Endothelial cell (in vitro differentiated cells): ENCODE measurements at places on chromosomes 16 and 17.

DNA sequence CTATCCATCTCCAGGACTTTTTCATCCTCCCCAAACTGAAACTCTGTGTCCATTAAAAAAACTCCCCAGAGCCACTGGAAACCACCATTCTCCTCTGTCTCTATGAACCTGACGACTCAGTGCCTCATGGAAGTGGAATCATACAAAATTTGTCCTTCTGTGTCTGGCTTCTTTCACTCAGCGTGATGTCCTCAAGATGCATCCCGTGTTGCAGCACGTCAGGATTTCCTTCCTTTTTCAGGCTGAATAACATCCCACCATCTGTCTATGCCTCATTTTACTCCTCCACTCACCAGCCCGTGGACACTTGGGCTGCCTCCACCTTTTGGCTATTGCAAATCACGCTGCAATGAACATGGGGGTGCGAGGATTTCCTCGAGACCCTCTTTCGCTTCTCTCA is 12.6 kb upstream of the ALDH3A1 start:
- no peak for DNase-seq

DNA sequence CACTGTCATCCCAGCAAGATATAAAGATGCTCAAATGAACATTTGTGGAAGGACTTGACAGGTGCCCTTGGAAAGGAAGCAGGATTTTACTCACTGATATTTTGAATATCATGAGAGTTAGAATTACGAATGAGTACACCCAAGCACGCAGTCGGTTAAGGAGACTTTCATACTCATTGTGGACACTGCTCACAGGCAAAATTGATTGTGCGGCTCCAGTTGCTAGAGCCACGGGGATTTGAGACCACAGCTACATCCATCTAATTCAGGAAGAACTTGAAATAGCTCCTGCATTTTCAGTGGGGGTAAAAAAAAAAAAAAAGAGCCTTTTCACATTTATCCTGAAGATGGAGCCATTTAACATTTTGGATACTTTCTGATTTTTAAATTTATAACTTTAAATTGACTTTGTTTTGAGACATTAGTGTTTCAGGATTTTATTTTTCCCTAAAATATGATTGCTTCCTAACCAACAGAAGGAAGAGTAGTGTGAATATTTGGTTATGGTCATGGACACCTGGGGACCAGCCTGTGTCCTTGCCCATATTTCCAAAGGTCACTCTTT is 1080.1 kb upstream of the EEF2KMT start:
- no peak for DNase-seq

DNA sequence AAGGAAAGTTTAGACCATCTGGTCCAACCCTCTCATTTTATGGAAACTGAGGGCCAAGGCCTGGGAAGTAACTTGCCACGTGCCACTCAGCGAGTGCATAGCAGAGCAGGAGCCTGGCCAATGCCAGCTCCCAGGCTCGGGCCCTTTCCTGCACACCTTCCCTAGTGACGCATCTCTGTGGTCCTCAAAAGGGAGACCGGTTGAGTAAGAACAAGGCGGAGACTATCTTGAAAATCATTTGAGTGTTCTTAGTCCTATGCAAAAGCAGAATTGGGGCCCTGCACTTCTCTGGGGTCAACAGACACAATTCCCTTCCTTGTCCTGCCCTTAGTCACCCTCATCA is 2.8 kb downstream of the CCL4 start:
- no peak for DNase-seq

GRCh38 chr17:36611345-36612072 is 10.1 kb downstream of the MRM1 start:
- no peak for DNase-seq

DNA sequence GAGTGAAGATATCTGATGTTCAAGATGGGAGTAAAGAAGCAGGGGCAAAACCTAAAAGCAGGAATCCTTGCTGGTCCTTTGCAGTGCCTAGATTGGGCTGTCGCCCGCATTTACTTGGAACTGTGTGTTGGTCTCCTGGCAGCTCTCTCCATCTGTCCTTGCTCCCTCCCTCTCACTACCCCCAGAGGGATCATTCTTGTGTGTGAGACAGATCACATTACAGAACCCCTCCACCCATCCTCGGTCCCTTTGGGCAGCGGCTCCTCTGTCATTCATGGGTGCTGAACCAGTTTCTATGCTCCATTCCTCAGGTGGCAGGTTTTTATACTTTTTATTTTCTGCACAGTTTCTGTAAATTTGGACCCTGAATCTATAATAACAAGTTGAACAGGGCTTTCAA is 99.4 kb upstream of the MYOCD start:
- DNase-seq: no peak

DNA sequence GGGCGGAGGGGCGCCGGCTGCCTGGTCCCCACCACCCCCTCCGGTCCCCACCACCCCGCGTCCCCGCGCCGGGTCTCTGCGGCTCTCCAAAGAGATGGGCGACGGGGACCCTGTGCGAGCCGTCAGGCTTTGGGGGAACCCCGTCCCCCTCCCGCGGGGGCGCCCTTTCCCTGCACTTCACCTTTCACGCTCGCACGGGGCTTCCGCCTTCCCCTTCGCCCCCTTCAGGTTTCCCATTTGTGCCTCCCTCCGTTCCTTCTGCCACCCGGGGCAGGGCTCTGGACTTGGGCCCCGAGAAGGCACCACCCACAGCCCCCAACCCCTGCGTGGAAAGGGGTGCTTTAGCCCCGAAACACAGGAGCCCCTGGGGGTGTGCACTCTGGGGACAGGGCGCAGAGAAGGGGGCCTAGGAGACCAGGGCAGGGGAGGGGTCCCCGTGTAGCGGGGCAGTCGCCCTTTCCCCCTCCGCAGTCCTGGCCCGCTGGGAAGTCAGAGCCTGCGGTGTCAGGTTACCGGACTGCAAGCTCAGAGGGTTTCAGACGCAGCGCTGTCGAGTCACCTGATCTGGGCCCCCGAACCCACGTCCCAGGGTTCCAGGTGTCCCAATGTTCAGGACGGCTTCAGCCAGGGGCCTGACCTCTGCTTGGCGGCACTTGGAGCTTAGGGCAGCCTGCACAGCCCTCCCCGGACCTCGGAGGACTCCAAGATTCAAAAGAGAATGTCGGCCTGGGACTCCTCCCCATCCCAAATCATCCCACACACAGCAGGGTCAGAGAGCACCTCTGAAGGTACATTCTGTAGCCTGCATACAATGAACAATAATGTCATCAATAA is 6.7 kb upstream of the CCDC92B start:
- DNase-seq: peak; percentile 41

GRCh38 chr16:85312174-85312573 is 199.9 kb upstream of the CIBAR2 start:
- DNase-seq: no peak

DNA sequence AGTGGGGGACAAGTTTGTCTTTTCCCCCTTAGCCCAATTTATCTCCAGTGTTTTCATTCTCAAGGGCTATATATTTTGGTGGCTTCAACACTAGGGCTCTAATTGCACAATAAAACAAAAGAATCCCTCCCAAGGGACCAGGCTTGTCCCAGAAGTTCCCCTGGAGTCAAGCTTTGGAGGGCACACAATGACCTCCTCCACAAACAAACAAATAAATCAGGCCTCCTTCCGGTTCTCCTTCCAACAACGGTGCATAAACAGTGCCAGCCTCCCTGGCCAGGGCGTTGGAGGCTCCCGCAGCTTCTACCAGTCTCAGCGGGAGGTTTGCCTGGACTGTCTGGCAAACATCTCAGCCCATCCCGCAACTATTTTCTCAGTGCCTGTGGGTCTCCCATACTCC is 188.0 kb upstream of the FOXF1 start:
- no peak for DNase-seq

- DNase-seq: no peak
Observed at GRCh38 chr17:18993905-18994526, 10.5 kb downstream of the FAM83G start.

DNA sequence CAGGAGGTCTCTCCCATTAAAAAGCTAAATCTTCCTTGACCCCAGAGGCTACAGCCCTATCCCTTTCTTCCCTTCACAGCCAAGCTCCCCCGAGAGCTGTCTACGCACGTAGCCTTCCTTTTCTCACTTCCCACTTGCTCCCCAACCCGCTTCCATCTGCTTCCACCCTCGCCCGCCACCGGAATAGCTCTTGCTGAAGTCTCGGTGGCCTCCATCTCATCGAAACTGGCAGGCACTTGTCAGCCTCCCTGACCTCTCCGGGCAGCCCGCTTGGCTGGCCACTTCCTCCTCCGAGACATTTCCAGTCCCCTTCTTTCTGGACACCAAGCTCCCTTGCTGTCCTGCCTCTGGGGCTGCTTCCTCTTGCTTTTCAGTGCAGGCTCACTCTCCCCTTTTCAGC is 10.7 kb upstream of the EPOP start:
- DNase-seq: no peak
